T1000 (cell line): ENCODE measurements at places on chromosomes 3 and 15.

- peak; percentile 64 for DNase-seq
Observed at GRCh38 chr15:96234109-96234892, 96.2 kb upstream of the NR2F2 start.

- DNase-seq, result no peak
Observed at GRCh38 chr3:169295912-169296570, 367.5 kb downstream of the MECOM start.

GRCh38 chr15:41806291-41807181 lies 21.4 kb upstream of the JMJD7 start:
- no peak for DNase-seq

DNA sequence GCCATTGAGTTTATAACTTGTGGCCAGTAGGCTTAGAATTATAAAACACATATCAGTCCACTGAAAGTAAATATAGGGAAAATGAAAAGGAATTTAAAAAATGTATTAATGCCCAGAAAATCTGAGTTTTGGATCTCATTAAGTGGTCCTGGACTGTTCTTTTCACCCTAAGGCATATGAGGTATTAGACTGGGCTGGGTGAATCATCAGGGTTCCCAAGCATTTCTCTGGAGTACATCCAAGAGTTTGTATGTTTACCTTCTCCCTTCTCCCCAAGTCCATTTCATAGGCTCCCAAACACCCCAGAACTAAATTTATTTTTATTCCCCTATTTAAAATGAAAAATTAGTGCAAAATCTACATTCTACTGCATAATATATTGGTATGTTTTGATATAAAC lies 31.9 kb upstream of the SPTSSB start:
- no peak for DNase-seq

- no peak for DNase-seq
Observed at GRCh38 chr15:91234759-91235158, 134.7 kb downstream of the SV2B start.

DNA sequence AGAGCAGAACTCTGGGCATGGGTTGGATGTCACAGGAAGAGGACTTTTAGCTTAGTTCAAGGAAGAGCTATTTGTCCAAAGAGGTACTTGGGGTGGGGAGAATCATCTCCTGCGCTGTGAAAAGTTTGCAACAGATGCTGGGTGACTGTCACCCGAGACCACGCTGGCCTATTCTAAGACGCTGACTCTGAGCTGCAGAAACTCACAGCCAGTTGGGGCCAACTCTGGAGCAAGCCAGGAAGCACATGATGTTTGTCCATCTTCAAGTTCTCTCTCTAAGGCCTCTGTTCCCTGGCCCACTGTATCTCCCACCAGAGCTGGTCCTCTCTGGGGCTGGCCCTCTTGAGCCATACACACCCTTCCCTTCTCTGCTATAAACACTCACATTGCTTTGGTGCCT lies 17.9 kb upstream of the CDCP1 start:
- no peak for DNase-seq

GRCh38 chr3:14333621-14334020 lies 68.8 kb upstream of the SLC6A6 start:
- DNase-seq, result no peak

GRCh38 chr15:48266024-48266689 lies 60.1 kb downstream of the SLC12A1 start:
- no peak for DNase-seq

GRCh38 chr3:94862703-94863102 lies 799.8 kb downstream of the NSUN3 start:
- DNase-seq, result no peak

DNA sequence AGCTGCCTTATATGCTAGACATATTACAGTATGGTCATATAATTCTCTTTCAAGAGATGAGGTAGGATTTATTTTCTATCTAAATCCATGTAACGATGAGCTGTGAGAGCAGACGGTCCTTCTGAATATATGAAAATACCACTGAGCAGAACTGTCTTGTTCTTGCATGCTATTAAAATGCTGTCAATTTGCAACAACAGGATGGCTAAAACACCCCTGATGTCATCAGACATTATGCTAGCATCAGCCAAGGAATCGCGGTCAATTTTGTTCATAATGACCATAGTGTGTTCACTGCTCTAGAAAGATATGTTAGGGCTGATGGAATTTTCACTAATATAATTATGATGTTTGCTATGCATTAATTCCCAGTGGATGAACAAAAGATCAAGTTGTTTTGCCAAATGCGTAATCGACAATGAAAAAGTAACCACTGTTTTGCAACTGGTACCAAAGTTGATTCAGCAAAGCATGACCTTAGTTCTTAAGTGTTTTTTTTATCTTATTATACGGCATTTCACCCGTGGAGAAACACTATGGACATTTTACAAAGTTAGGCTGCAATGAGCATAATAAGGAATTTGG lies 765.4 kb upstream of the NR2F2 start:
- no peak for DNase-seq

GRCh38 chr15:96285729-96286254 lies 44.7 kb upstream of the NR2F2 start:
- no peak for DNase-seq

- DNase-seq, result no peak
Observed at GRCh38 chr3:194030372-194030771, 105.6 kb upstream of the HES1 start.
